GM23248 (cell line): ENCODE measurements at places on chromosomes 3 and 15. TPM values are rescaled to one million over a fixed set of nuclear protein-coding genes. Genes with fewer than 3 reads are reported as not detected.

DNA sequence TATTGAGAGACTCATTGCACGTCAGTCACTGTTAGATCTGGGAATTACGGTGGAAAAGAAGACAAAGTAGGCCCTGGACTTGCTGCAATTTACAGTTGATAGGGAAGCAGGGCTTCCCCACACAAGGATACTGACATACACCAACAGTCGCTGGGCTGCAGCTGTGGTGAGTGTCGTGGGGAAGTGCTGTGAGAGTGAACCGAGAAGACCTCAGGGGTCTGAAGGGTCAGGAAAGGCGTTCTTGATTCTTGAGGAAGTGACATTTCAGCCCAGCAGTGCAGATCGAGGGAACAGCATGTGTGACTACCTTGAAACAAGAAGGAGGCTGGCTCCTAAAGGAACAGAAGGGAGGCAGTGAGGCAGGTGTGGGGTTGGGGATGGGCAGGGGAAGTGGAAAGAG, 22.5 kb downstream of the MYZAP start:
- no peak for DNase-seq

DNA sequence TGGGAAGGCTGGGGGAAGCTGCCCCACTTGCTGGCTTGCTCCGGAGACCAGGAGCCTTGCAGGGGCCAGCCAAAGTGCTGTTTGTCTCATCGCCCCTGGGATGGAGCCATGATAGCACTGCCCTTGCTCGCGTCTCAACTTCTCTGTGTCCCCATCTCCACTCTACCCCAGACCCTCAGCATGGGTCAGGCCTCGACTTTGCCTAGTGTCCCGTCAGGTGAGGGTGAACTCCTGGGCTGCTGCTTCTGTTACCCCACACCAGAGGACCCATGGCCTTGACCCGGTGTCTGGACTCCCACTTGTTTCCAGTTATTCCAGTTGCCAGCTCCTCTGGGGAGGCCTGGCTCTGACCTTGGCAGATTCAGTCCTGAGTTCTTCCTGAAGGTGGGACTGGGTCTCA, 36.5 kb upstream of the DUSP7 start:
- no peak for DNase-seq

DNA sequence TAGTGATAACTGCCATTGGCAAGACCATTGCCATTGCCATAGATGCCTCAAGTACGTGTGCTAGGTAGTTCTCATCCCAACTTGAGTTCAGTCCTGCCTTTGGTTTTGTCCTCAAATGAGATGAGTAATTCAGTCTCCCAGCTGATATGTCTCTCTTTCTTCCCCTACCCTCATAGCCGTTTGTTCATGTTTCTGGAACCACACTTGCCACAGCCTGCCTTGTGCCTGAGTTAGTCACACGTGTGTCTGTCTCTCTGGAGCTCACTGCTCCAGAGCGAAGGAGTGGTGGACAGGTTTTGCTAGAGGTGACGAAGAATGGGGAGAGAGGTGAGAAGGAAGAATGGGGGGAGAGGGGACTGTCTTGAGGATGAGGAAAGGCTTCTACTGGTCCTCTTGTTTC, 88.0 kb upstream of the IGF1R start:
- DNase-seq = no peak

CFAP100 gene
- total RNA-seq = not detected in 2 replicates

DNA sequence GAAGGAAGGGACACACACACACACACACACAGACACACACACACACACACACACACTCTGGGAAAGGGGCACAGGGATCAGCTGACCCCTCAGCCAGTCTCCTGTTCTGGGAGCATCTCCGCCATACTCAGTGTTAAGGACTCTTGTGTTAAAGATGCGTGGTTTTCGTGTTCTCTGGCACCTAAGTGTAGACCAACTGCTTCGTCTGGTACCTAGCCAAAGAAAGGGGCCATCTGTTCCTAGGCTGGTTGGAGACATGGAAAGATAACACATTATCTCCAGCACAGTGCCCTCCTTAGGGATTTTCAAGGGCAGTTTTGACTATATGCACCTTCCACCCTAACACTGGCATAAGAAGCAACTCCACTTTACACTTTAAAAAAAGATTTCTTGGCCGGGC, 65.1 kb downstream of the EPHB1 start:
- no peak for DNase-seq

SLC6A11 gene
- not detected in 2 replicates for total RNA-seq

- no peak for DNase-seq
Measured at GRCh38 chr3:3806092-3806491, 6.9 kb downstream of the LRRN1 start.

GRCh38 chr3:100427699-100428098, 26.4 kb downstream of the LNP1 start:
- DNase-seq = no peak

GRCh38 chr15:35383506-35383905, 162.5 kb downstream of the DPH6 start:
- no peak for DNase-seq

- peak; percentile 93 for DNase-seq
Measured at GRCh38 chr3:37243820-37244748, 69.7 kb upstream of the LRRFIP2 start.

DNA sequence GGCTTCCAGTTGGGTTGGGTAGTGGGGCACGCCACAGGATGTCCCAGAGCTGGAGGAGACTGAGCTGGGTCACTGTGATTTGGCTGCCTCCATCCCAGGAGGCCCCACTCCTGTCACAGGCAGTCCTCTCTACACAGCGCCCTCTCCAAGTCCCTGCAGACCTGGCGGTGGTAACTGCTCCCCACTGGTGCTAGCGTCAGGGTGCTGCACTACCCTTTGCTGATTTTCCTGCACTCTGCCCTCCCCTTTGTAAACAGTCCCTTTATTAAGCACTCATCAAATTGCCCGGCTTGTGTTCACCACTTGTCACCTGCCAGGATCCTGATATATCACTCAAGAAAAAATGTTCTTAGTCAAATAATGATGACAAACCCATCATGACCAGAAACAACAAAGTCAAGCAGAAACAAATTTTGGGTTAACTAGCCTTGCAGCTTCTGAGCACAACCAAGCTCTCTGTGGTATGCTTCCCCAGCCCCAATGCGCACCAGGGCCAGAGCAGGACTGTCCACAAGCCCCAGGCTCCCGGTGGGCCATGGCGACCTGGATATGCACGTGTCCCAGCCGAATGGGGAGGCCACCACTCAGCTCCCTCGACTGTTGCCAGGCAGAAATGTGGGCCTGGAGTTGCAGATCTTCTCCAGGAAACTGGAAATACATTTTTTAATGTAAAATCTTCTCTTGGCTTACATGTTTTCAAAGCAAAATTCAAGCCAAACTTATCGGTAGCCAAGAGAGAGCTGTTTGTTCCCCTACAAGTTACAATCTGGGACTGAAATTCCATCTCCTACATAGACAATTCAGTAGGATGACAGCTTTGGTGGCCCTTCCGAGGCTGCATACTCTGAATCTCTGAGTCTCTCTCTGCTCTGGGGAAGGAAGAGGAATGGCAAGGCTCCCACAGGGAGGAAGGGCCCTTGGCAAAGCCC, 24.5 kb downstream of the MEGF11 start:
- no peak for DNase-seq

SLC12A1 gene
- total RNA-seq = not detected in 2 replicates

GRCh38 chr3:82354228-82354627, 592.8 kb upstream of the GBE1 start:
- DNase-seq = no peak

- DNase-seq = peak; percentile 44
Measured at GRCh38 chr15:78148392-78149067, 632 bp upstream of the IDH3A start.

DNA sequence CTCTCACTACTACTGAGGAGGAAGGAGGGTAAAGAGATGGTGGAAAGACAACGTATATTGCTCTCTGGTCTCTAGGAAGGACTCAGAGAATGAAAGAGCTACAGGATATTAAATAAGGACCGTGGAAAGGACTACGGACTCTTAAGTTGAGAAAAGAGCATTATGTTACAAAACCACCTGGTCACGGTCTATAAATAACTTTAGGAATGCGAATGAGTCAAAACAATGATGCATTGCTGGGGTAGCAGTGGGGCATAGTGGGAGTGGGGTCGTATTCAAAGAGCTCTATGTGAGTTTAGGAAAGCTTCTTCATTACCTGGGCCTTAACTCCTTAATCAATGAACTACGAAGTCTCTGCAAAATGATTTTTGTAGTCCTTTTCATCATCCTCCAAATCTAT, 295.7 kb upstream of the SOX14 start:
- DNase-seq = no peak

GRCh38 chr3:136620436-136620835, 131.7 kb downstream of the STAG1 start:
- no peak for DNase-seq

B3GALNT1 gene
- 3.4 and 8.1 TPM in 2 replicates for total RNA-seq

DNA sequence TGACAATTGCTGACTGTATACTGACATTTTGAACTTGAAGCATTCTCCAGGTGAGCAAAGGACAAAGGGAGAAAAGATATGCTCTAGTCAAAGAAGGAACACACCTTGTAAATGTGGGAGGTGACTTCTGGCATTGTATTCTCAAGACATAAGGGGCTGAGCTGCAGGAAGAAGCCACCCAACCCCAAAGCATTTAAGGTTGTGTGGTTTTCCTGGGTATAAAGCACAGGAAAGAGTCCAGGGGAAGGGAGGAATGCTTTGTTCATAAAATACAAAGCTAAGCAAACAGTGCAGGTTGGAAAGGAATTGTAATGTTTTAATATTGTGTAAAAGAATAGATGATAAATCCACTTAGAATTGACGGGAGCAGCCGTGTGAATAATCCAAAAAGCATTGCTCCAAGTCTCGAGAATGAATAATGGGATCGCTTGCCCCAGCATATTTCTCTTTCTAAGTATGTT, 102.4 kb upstream of the LRIG1 start:
- DNase-seq = no peak

- DNase-seq = no peak
Measured at GRCh38 chr3:119245778-119246177, 5.1 kb upstream of the B4GALT4 start.

GP5 gene
- 0.11 TPM in 1 of 2 replicates, not detected in the other for total RNA-seq

DET1 gene
- 10.2 and 10.4 TPM in 2 replicates for total RNA-seq
